WERI-Rb-1 (cell line): ENCODE measurements at places on chromosomes 5 and 9.

GRCh38 chr5:168174376-168174775, 117.1 kb upstream of the WWC1 start:
- DNase-seq = no peak

GRCh38 chr9:93143830-93144530, 9.9 kb upstream of the NINJ1 start:
- DNase-seq = no peak

GRCh38 chr5:469752-470483, 26.9 kb downstream of the EXOC3 start:
- peak; percentile 11 for DNase-seq

GRCh38 chr5:113325054-113325453, 109.7 kb downstream of the TSSK1B start:
- DNase-seq = no peak

GRCh38 chr5:55306641-55307382, 682 bp downstream of the DHX29 start:
- DNase-seq = no peak

DNA sequence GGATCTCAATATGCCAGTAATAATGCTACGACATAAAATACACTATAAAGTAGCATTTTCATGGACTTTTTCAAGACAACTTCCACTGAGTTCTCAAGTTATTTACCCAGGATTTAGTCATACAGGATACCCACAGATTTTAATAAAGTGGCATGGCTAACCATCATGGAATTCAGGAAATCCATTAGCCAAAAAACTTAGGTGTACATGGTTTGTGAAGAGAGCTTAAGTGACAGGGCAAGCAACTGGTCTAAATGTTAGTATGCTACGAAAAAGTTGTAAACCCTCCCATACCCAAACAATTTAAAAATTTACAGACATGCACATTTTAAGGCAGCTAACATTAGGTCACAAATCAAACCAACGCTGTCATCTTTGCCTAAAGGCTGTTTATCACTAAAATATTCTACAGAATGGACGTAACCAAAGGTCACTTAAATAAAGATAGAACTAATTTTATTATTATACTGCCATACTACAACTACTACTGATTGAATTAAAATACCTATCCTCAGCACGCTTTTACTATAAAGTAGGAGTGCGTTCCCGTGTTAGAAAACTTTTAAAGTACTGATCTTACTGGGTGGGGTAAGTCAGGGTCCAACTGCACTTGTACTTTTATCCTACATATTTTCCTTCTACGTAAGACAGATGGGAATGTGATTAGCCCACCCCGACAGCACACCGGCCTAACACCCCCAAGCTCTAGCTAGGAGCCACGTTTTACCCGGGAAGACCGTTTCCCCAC, 1.1 kb downstream of the UBTD2 start:
- DNase-seq = no peak

GRCh38 chr5:16412556-16412955, 53.0 kb downstream of the ZNF622 start:
- DNase-seq = no peak

DNA sequence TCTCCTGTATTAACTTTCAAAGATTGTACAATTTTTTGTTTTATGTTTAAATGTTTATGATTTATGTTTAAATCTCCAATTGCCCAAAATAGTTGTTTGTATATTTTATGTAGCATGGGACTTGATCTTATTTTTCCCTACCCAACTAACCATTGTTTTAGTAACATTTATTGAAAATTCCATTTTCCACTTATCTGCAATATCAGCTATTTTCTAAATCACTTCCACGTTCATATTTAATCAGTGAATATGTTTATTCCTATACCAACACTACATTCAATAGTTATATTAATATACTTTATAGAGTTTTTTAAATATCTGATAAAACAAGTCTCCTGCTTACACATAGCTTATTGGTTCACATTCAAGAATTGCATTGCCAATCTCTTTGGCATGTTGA, 532.2 kb downstream of the CHSY3 start:
- no peak for DNase-seq

DNA sequence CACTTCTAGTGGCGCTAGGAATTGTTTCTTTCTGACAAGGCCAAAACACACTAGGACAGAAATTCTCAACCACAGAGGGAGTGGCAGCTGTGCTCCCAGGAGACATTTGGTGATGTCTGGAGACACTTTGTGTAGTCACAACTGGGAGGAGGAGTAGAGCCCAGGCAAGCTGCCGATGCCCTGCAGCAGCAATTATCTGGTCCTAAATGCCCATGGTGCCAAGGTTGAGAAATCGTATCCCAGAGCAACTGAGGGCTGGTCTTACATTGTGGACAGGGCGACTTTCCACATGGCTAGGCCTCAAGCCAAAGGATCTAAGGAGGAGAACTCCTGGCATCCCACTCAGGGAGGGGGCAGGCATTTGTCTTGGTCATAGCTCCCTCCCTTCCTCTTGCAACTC, 259.9 kb downstream of the GADD45G start:
- DNase-seq = no peak

DNA sequence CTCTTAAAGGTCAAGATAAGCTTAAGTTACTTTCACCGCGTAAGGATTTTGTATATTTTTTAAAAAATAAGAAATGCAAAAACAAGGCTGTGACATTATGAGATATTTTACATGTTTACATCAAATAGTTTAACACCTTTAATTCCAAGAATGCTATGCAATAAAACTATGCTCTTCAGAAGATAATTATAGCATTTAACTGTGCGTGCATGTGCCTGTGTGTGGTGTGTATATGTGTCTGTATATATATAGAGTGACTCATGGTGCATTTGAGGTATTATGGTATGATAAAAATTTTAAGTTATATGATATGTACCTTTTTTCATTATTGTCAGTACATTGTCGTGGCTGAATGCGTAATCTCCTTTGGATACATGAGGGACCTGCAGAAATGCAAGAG, 539.3 kb downstream of the PDE4D start:
- DNase-seq = no peak

DNA sequence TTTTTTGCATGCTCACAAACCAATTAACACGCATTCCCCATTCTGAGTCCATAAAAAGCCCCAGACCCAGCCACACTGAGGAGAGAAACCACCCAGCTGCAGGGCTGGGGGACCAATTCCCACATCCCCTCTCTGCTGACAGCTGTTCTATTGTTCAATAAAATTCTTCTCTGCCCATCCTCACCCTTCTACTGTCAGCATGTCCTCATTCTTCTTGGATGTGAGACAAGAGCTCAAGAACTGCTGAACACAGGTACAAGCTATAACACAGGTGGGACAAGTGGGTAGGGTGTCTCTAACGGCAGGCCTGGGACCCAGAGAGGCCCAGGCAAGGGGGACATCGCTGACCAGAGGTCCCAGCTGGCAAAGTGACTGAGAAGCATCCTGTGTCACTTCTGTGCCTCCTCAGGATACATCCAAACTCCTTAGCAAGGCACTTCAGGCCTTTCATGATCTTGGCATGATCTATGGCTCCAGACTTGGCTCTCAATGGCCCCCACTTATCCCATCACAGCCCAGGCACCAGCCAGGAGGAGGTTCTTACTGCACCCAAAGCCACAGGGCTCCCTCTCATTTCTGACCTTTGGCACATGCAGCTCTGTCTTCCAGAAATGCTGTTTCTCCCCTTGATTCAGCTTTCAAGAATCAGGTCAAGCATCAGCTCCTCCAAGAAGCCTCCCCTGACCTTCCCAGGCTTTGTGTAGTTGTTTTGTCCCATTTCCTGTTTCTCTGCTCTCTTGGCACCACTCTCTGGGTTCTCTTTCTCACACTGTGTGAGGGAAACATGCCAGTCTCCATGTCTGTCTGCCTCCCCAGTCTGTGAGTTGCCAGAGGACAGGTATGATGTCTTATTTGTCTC, 7.3 kb upstream of the ALDH1B1 start:
- DNase-seq = no peak

- no peak for DNase-seq
Observed at GRCh38 chr5:87313216-87313615, 45.5 kb downstream of the RASA1 start.

GRCh38 chr5:41927604-41928003, 2.5 kb downstream of the FBXO4 start:
- DNase-seq = no peak

- DNase-seq = no peak
Observed at GRCh38 chr5:14628346-14628745, 36.2 kb upstream of the OTULIN start.

GRCh38 chr9:114945616-114946412, 15.4 kb upstream of the TNFSF8 start:
- no peak for DNase-seq

DNA sequence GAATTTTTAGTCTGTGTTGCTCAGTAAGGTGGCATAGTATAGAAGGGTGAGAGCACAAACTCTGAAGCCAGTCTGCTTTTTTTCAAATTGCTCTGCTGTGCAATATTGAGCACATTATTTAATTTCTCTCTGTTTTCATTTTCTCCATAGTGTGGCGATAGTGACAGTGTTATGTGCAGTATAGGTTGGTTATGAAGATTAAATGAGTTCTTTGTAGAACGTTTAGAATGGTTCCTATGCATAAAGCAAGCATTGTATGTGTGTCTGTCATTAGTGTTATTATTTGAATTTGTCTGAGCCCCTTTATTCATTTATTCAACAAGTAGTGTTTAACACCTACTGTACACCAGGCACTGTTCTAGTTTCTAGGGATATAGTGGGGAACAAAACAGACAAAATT, 9.2 kb downstream of the PRR16 start:
- DNase-seq = no peak

DNA sequence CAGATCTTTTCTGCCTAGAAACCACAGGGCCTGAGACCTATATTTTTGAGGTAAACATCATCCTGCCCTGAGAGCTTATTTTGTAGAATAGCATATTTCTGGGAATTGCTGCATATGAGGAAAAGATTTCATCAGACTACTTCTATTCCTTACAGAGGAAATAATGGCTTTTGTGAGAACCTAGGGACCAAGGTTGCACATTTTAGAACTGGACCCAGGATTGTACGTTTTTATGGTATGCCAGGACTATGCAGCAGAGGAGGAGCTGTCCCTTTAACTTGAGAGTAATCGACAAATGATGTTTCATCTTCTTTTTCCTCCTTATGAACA, 2.2 kb upstream of the ALDH1A1 start:
- no peak for DNase-seq

GRCh38 chr9:116342941-116343340, 189.3 kb downstream of the PAPPA start:
- DNase-seq = no peak

DNA sequence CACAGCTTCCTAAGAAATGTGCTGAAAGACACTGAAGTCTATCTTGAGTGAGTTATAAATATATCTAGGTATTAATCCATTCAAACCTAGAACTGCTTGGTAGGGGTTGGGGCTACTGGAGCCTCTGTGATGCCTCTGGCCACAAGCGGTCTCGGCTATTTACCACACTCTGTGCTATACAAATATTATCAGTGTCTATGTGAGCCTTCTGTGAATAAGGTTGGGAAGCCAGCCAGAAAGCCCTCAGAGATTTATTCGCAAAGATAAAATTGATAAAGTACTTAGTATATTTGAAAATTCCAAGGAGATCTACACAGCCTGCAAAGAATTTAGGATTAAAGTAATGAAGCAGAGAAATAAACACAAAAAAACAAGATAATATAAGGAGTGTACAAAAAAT, 41.4 kb downstream of the LIFR start:
- no peak for DNase-seq

DNA sequence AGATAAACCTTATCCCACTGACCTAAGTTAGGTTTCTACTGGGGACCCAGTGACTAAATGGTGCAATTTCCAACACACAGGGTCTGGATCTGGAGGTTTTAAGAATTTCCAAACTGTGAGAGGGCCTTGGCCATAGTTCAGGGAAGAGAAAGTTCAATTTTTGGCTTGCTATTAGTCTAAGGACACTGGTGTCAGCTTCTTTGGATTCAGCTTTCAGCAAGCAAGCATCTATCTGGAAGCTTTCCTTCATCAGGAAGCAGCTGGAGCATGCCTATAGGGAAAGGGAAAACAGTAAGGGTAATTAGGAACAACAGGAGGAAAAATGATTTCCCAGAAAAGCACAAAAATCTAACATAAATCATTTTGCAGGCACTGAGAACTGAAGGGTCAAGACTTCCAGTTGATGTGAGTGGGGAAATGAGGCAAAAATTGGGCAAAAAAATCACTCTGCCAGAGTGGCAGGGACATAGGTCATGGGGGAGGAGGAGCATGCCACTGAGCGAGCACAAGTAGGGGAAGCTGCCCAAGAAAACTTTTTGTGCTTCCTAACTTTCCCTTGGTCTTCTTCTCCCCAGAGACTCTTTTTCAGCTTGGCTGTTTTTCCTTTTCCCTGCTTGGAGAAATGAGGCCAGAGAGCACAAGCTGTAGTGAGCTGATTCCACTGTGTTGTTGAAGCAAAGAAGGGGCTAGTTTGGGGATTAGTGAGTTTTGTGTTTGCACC, 299.6 kb downstream of the FGF10 start:
- DNase-seq = no peak

DNA sequence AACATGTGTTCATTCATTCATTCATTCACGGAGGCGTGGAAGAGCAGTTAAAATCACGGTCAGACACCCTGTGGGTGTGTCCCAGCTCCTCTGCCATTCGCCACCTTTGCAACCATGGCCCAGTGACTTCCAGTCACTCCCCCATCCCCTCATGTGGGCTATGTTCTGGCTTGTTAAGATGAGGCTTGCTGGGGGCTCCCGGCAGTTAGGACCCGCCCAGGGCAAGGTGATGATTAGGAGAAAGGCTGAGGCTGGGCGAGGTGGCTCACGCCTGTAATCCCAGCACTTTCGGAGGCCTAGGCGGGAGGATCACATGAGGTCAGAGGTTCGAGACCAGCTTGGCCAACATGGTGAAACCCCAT, 24.9 kb upstream of the PTGES start:
- DNase-seq = no peak
